ENCODE measurements at places on chromosomes 5 and 9. TPM values are rescaled to one million over a fixed set of nuclear protein-coding genes. Genes with fewer than 3 reads are reported as not detected.

DNA sequence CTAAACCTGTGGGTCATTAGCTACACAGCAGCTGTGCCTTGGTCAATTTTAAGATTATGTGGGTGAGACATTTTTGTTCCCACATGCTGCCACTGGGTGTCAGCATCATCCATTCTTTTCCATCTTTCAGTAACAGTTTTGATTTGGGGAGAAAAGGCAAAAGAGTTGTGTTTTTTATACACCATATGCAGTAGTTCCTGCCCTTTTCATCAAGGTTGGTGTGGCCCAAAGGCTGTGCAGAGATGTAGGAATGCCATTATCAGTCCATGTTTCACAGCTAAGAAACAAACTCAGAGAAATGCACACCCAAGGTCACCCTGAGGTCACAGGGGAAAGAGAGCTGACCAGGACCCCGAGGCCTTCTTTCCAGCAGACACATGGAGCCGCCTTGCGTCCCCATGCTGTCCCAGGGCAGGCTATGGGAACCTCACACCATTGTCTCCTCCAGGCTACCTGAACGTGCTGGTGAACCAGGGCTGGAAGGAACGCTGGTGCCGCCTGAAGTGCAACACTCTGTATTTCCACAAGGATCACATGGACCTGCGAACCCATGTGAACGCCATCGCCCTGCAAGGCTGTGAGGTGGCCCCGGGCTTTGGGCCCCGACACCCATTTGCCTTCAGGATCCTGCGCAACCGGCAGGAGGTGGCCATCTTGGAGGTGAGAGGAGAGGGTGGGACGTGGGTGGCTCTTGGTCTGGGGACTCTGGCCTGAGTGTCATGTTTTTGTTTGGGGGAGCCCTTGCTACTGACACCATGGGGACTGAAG, 27.8 kb upstream of the GRPEL2 start:
- DNase-seq = no peak

- no peak for DNase-seq
Observed at GRCh38 chr5:148884339-148885020, 58.1 kb downstream of the ADRB2 start.

Gene PCDHGA9
- 5.5 TPM for polyA plus RNA-seq

GRCh38 chr5:123803359-123803758, 291.4 kb downstream of the CSNK1G3 start:
- no peak for DNase-seq

- no peak for DNase-seq
Observed at GRCh38 chr9:37031902-37032301, 2.2 kb downstream of the PAX5 start.

DNA sequence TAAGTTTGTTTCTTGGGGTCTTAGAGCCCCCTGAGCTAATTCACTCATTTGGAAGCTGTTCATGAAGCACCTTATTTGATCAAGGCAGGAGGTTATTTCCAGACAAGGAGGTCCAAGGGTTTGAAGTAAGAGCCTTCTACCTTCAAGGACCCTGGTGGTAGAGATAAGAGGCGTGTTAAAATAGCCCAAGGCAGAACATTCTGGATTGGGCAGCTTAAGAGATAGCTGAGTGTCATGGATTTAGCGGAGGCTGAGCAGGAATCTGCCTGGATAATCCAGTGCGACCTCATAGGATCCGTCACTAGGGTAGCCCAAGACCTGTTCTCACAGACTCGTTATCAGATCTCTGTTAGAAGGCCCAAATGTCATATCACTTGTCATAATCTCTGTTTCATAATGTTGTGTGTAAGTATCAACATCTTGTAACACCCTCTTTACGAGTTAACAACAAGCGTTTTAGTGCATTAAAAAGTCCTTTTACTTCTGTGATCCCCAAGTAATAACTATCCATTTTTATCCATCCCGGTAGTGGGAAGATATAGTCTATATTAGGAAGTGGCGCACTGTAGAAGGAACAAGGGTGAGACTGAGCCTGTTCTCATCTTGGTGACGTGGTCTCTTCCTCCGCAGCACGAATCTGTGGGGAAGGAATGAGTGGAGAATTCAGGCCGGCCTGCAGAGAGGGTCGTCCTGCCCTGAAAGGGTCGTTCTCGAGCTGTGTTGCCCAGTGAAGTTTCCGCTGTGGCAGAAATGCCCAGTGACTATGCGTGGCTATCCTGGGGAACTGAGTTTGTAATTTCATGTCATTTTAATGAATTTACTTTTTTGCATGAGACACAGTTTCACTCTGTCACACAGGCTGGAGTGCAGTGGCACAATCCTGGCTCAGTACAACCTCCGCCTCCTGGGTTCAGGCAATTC, 28.8 kb downstream of the SLC25A25 start:
- DNase-seq = no peak

Gene HEMGN
- 2.8 TPM for polyA plus RNA-seq

Data from right renal pelvis (tissue), 4 donors.